CD4-positive, alpha-beta T cell treated with Interleukin-10 for 1 hour (primary cell): ENCODE measurements at places on chromosomes 4 and X.

DNA sequence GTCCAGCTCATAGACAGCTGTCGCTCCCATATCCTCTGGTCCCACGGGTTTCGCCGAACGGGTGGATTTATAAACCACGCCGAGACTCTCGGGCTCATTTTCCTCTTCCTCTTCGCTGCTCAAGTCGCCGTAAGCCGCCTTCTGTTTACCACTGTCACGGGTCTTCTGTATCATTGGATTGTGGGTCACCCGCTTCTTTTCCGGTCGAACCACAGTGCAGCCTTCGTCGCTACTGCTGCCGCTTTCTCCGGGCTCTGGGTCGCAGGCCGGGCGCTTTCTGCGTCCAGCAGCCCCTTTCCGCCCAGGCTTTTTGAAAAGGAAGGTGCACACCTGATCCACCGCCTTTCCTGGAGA lies 311 bp downstream of the RNF113A start:
- no peak for DNase-seq

GRCh38 chrX:70434352-70434866 lies 10.2 kb upstream of the DLG3 start:
- DNase-seq: peak; percentile 79

GRCh38 chrX:105999294-105999693 lies 39.2 kb downstream of the SERPINA7 start:
- DNase-seq: no peak

- DNase-seq: no peak
These were observed 47.3 kb upstream of the KCNE5 start for GRCh38 chrX:109672239-109672638.

DNA sequence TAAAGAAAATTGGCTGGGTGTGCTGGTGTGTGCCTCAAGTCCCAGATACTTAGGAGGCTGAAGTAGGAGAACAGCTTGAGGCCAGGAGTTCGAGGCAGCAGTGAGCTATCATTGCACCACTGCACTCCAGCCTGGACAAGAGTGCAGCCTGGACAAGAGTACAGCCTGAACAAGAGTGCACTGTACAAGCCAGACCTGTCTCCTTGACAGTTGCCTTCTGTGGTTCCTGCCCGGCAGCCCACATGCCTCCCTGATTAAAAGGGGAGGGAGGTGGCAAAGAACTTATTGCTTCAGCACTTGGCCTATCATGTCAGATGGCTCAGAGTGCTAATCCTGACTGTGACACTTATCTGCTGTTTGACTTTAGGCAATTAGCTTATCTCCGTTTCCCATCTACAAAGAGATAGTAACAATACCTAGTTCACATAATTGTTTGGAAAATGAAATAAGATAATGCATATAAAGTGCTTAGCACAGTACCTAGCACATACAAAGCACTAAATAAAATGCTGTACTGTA lies 249.1 kb downstream of the DCLK2 start:
- DNase-seq: no peak

DNA sequence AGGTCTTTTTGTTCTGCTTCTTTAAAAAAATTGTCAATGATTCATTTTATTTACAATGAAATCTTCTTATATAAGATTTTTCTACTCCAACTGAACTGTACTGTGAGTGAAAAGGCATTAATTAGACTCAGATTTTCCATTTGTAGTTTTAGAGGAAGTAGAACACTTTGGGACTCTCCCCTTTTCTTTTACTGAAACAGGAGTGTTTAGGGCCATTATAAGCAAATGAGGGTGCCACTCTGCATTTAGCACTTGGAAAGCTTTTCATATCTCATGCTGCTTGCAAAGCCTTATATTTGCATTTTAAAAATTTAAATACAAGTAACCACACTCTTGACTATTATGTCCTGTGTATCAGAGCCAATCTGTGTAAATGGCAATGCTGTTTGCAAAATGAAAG lies 584.3 kb downstream of the KLHL13 start:
- DNase-seq: no peak

GRCh38 chr4:105605493-105605892 lies 53.1 kb downstream of the ARHGEF38 start:
- DNase-seq: no peak

DNA sequence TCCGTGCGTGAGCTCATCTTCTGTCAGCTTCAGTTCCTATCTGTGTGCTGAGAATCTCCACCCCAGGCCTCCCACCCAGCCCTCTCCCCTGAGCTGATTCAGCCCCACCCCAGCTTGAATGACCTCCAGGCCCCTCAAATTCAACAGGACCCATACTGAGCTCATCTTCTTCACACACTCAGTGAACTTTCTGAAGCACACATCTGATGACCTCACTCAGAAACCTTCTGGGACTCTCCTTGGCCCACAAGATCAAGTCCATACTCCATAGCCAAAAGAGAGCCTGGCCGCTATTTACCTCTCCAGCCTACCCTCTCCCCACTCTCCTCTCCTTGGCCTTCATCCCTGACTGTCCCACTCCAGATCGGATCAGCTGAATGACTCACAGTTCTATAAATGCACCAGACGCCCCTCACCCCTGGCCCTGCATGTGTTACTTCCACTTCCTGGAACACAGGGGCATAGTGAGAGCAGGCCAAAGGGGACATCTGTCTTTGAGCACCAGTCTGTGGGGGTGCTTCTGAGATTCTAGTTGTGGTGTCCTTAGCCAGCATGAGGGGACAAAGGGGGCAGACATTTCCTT lies 62.5 kb downstream of the PJA1 start:
- DNase-seq: no peak

DNA sequence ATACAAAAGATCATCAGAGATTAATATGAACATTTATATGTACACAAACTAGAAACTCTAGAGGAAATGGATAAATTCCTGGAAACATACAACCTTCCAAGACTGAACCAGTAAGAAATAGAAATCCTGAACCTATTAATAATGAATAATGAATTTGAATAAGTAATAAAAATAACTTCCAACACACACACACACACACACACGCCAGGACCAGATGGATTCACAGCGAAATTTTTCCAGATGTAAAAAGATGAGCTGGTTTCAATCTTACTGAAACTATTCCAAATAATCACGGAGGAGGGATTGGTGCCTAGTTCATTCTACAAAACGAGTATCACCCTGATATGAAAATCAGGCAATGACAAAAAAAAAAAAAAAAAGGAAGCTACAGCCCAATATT lies 1095.0 kb downstream of the FAT4 start:
- DNase-seq: no peak

- no peak for DNase-seq
These were observed 150.6 kb upstream of the VCX3A start for GRCh38 chrX:6685489-6685888.

DNA sequence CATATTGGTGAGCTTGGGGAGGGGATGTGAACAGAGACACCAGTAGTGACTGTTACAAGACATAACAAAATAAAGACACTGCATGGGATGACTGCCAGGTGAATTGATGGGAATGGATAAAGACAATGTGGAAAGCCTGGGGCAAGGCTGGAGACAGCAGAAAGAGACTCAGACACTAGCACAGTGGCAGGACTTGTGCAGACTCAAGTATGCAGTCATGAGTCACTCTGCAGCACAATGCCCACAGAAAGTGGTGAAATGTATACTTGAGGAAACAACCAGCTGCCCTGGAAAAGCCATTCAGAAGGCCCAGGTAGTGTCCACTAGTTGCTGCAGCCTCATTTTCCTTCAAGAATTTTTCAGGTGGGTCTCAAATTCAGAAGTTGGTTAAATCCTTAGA lies 452.3 kb downstream of the MID1IP1 start:
- no peak for DNase-seq

DNA sequence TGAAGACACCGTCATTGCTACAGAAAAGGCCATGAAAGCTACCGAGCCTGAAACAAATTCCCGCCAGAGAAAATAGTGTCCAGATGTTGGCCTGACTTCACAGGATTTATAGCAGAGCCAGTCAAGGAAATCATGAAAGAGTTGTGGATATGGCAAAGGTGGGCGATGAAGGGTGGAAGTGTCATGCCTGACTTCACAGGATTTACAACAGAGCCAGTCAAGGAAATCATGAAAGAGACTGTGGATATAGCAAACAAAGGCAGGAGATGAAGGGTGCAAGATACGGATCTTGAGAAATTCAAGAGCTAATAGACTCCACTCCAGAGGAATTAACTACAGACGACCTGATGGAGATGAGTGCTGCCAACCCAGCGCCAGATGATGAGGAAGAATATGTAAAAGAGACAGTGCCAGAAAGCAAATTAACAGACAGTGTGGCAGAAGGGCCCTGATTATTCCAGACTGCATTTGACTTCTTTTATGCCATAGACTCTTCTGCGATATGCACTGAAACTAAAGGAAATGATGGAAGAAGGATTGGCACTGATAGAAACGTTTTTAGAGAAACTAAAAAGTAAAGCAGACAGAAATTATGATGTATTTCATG lies 17.2 kb downstream of the TRMT44 start:
- no peak for DNase-seq

DNA sequence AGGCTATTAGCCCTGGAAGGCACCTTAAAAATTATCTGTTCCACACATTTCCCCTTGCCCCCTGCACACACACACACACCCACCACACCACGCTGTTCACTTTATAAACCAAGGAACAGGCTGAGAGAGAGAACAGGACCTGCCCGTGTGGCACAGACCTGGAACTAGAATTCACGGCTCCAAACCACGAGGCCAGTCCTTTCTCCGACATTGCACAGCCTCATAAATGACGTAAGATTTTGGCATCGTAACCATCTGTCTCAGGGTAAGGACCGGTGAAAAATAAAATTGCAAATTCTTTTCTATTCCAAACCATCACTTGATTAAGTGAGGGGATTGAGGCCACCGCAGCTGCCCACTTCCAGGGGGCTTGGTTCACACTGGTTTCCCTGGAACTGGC lies 330.3 kb downstream of the BCOR start:
- DNase-seq: no peak

DNA sequence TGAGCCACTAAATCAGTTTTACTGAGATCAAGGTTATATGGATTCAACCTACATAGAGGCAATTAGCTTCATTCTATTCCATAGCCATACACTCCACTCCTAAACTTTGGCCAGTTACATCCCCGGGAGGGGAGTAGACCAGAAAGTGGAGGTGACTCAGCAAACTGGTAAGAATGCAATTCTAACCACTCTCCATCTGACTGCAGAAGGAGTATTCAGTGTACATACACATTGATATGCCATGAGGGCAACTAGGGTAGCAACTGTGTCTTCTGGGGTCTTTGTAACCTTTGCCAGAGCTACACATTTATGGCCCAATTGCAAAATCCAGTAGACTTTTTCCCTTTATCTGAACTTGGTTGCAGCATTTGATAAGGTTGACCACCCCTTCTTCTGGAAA lies 7.6 kb downstream of the SLC25A43 start:
- no peak for DNase-seq

- no peak for DNase-seq
These were observed 381.1 kb upstream of the MAGEB2 start for GRCh38 chrX:29834311-29834710.

GRCh38 chr4:56505269-56506130 lies at the start of gene ARL9:
Gene ARL9, plus strand, starts transcription at chr4:56505791. Its CDS starts 72 bp downstream, at chr4:56505863.
- peak; percentile 63 for DNase-seq

DNA sequence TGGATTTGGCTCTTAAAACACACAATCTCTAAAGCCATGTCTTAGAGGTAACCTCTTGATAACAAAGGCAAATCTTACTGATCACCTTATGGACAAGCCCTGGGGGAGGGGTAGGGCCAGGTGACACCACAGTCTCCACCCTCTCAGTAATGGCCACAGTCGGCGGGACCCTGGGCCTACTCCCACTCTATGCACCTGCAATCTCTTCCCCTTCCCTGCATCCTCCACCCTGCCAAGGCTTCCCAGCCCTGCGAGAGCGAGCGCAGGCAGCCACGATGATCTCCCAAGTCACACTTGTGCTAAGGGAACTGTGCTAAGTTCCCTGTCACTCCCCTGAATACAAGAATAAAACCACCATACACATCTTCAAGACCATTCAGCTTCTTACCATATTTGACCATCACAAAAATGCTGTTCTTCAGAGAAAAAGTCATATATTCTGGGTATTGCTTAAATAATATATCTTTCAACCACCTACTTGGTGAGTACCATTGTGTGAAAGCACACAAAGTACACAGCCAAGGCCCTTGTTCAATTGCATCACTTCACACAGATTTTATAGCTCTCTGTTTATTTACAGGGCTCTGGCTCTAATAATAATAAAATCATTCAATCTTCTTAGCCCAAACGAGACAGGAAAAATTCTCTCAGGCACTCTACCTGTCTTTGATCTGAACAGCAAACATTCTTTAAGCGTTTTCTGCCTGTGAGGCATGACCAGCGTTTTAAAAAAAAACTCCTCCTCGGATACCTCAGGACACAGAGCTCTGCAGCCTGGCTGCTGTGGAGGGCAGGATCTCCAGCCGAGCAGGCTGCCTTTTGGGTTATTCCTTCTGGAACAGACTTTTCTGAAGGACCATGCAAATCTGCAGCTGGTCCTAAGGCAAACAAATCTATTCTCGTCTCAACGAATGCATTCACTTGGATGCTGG lies 115.7 kb upstream of the MAP3K15 start:
- no peak for DNase-seq

DNA sequence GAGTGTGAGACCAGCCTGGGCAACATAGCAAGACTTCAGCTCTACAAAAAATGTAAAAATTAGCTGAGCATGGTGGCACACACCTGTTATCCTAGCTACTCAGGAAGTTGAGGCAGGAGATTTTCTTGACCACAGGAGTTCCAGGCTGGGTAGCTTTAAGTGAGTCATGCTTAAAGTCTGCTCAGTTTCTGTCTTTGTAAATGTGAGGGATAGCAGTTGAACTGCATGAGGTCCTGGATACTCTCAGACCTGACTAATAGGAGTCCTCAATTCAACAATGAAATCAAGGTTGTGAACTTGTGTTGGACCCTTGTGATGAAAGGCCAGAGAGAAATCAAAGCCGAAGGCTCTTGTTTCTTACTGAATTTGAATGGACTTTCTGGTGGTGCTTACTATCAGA lies 45.2 kb downstream of the STARD8 start:
- DNase-seq: no peak

DNA sequence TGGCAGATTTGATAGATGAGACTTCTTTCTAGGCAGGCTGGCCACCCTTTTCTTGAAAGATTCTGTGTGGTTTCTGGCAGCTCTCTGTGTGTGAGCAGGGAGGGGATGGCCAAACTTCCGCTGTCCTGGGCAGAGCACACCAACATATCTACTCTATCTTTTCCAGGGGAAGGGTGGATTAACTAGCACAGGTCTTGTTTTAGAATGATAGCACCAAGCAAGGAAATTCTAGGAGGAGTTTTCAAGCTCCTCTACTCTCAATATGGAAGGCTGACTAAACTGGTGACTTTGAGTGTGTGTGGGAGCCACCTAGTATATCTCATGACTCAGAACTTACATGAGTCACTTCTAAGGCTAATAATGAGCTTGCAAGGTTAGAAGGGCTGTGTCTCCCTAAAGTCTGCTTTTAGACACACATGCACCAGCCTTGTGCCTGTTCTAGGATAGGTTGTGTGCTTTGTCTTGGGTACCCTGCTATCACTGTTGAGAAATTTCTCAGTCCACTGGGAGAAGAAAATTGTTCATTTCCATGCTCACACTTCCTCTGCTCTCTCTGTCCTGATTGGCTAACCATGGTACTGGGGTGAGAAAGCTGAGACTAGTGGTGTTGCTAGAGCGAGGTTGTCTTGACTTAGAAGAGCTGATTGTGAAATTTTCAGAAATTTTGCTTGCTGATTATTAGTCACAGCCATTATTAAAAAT lies 72.9 kb downstream of the YIPF6 start:
- DNase-seq: no peak

GRCh38 chr4:61723492-61723891 lies 523.4 kb downstream of the ADGRL3 start:
- DNase-seq: no peak

- no peak for DNase-seq
These were observed 556 bp upstream of the SMARCA5 start for GRCh38 chr4:143512978-143513313.
